ENCODE measurements at places on chromosomes 12 and 14. TPM values are rescaled to one million over a fixed set of nuclear protein-coding genes. Genes with fewer than 3 reads are reported as not detected.

- peaks cover 7% of the 10 kb centered on the region for H3K27me3 ChIP-seq
- peak overlapping the region; percentile 90 for H3K4me3 ChIP-seq
- peaks cover 29% of the 10 kb centered on the region for H3K4me1 ChIP-seq
- DNase-seq: no peak
- no peaks in the 10 kb centered on the region for H3K36me3 ChIP-seq
These were observed 936 bp downstream of the AKT1 start for GRCh38 chr14:104794631-104794992.

- H3K27me3 ChIP-seq: no peaks in the 10 kb centered on the region
- no peak overlapping the region for H3K27ac ChIP-seq
- H3K36me3 ChIP-seq: peaks cover under 1% of the 10 kb centered on the region
- no peak overlapping the region for H3K4me3 ChIP-seq
- DNase-seq: no peak
- H3K4me1 ChIP-seq: peaks cover 3% of the 10 kb centered on the region
These were observed 116.1 kb upstream of the ATF7IP start for GRCh38 chr12:14249368-14249767.

DNA sequence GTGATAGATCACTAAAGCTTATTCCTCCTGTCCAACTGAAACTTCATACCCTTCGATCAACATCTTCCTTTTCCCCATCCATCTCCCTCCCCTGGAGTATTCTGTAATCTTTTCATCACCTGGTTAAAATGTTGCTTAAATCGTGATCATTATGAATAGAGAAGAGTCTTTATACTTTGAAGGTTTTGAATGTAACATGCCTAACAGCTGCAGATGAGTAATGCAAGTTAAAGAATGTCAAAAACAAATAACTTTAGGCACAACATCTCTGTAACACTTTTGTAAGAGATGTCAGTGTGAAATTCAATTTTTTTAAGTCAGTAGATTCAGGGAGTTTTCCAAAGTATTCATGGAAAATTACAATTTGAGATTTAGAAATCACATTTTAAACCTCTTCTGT, 25.0 kb downstream of the RXYLT1 start:
- peaks cover 4% of the 10 kb centered on the region for H3K4me1 ChIP-seq
- no peaks in the 10 kb centered on the region for H3K27me3 ChIP-seq
- H3K36me3 ChIP-seq: peaks cover 9% of the 10 kb centered on the region
- no peak for DNase-seq

- DNase-seq: no peak
- no peaks in the 10 kb centered on the region for H3K27me3 ChIP-seq
- H3K4me1 ChIP-seq: no peaks in the 10 kb centered on the region
- peaks cover 13% of the 10 kb centered on the region for H3K36me3 ChIP-seq
- no peak overlapping the region for H3K4me3 ChIP-seq
These were observed 36.3 kb upstream of the CFL2 start for GRCh38 chr14:34750670-34751069.

OTUB2 gene
- total RNA-seq: 0.31 TPM

DNA sequence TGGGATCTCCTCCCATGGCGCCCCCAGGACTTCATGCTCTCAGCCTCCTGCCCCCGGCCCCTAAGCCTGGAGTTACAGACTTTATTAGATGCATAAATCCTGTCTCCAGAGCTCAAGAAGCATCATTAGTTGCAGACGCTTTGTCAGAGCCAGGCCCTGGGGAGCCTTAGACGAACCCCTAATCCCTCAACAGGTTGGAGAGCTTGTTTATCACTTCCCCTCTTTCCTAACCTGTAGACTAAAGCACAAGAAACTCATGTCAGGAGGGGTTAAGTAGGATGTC, 260 bp upstream of the NPFF start:
- no peaks in the 10 kb centered on the region for H3K27me3 ChIP-seq
- peaks cover 12% of the 10 kb centered on the region for H3K4me1 ChIP-seq
- no peak overlapping the region for H3K27ac ChIP-seq
- H3K4me3 ChIP-seq: no peak overlapping the region

MARCHF9 gene
- 18.2 TPM for total RNA-seq

All from activated naive CD8-positive, alpha-beta T cell treated with anti-CD3 and anti-CD28 coated beads for 36 hours (primary cell).